ENCODE measurements at places on chromosomes 3 and 15.

GRCh38 chr15:58002338-58003126, 63.0 kb downstream of the ALDH1A2 start:
- DNase-seq: no peak

DNA sequence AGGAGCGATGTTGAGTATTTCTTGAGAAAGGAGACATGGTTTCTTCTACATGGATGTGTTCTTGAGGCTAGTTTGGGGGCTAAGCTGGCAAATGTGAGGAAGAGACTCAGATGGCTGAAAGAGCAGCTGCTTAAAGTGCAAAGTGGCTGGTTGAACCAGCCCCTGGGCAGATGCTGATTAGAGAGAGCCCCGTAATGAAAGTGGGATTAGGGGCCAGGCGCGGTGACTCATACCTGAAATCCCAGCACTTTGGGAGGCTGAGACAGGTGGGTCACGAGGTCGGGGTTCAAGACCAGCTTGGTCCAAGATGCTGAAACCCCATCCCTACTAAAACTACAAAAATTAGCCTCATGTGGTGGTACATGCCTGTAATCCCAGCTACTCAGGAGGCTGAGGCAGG, 75.0 kb upstream of the GCNT3 start:
- DNase-seq: no peak

GRCh38 chr3:14505803-14506500, 34.2 kb downstream of the GRIP2 start:
- DNase-seq: no peak

- no peak for DNase-seq
Measured at GRCh38 chr15:99703603-99704443, 29.4 kb downstream of the LYSMD4 start.

GRCh38 chr15:85406916-85407315, 26.5 kb downstream of the AKAP13 start:
- DNase-seq: no peak

DNA sequence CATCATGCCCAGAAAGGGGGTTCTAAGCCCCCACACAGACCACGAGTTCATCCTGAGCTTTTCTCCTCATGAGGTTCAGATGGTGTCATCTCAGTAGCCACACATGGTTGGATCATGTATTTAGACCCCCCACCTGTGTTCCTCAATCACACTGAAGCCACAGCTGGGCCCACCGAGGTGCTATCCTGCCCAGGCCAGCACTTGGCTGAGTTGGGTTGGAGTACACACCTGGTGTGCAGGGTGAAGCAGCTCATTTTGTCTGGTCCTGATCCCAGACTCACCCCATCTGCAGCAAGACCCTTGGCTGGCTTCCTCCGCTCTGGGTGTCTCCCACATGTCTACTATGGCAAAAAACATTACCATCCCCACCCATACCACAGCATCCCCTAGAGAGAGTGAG, 41.9 kb downstream of the ACAA1 start:
- no peak for DNase-seq

GRCh38 chr3:170350515-170351413, 6.8 kb upstream of the SKIL start:
- DNase-seq: no peak

DNA sequence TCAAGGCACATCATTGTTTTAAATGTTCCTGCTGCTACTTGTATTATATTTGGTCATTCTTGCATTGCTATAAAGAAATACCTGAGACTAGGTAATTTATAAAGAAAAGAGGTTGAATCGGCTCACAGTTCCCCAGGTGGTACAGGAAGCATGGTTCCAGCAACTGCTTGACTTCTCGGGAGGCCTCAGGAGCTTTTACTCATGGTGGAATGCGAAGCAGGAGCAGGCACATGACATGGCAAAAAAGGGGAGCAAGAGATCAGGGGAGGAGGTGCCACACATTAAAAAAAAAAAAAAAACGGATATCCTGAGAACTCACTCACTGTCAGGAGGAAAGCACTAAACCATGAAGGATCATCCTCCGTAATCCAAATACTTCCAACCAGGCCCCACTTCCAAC, 286.9 kb upstream of the PLSCR5 start:
- DNase-seq: no peak

- no peak for DNase-seq
Measured at GRCh38 chr3:139468399-139468798, 7.9 kb downstream of the RBP2 start.

GRCh38 chr15:87155771-87156170, 1076.1 kb downstream of the AGBL1 start:
- no peak for DNase-seq

DNA sequence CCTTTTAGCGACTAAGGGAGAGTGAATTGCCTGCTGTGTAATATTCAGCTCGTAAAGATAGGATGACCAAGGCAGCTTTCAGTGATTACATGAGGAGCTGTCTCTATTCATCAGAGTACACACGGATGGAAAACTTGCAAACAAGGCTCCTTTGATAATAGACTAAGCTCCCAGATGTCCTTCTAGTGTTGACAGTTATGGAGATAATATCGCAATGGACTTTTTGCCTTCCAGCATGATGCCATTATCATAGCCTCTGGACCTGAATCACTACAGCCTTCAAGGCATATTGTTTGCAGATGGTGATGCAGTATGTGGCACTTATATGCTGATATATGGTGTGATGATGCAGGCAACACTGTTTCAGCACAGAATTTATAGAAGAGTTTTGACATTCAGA, 93.9 kb downstream of the ECT2 start:
- DNase-seq: no peak

- no peak for DNase-seq
Measured at GRCh38 chr15:92670621-92671020, 15.0 kb upstream of the FAM174B start.

GRCh38 chr3:64276131-64276530, 50.9 kb upstream of the PRICKLE2 start:
- DNase-seq: no peak

DNA sequence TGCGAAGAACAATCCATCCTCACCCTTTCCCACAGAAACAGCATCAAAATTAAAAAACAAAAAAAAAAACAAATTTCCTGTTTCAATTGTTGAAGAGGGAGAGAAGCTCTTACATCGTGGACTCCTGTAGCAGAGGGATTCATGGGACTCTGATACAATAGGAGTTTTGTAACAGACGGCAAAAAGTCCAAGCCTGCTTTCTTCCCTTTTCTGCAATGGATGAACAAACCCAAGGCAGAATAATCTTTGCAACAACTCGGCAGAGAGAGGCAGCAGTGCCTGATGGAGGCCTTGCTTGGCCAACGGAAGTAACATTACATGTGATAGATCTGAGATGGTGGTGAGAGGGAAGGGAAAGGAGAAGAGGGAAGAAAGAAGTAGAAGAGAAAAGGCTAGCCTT, 26.9 kb downstream of the CCR4 start:
- DNase-seq: no peak

- no peak for DNase-seq
Measured at GRCh38 chr15:90243943-90244639, 5.3 kb upstream of the TTLL13 start.

DNA sequence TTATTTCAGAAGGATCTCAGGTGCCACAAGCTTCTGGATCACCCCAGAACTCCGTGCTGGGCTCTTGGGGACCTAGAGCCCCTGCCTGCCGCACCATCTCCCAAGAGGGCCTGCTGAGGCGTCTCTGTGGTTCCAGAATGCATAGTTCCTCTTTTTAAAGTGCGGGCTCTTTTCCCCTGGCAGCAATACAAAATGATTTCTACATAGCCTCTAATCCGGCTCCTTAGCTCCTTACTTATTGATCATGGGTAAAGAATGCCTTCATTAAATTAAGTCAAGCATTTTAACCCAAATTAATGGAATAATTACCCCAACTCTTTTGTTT, 121.9 kb downstream of the ATP10A start:
- DNase-seq: no peak

GRCh38 chr15:40358471-40359353, 693 bp downstream of the DISP2 start:
- no peak for DNase-seq

DNA sequence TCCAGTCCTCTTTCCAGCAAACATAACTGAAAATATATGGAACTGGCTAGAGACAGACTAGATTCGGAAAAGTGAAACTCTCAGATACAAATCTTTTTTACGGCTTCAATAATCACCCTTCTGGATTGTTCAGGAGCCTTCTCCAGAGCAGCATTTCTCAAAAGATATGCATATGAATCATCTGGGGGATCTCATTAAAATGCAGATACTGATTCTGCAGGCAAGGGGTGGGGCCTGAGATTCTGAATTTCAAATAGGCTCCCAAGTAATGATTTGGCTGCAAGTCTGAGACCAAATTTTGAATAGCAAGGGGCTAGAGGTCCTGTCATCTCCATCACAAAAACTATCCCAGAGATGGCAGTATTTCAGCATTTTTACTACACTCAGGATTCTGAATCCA, 165.4 kb downstream of the CTNNB1 start:
- DNase-seq: no peak

DNA sequence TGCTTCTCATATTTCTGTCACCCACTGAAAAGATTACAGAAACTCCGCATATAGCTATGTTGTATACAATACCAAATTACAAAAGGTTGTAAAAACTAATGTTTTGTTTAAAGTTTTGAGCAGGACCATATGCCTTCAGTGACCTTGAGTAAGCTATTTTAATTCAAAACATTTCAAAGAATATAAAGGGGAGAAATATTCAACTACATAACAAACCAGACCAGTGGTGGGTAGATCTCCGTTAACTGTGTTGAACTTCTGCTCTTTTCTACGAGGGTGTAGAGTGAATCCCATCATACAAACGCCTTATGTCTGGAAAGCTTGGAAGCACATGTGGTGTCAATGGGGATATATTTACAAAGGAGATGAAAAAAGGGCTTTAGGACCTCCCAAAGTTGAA, 68.4 kb upstream of the NR2F2 start:
- no peak for DNase-seq

DNA sequence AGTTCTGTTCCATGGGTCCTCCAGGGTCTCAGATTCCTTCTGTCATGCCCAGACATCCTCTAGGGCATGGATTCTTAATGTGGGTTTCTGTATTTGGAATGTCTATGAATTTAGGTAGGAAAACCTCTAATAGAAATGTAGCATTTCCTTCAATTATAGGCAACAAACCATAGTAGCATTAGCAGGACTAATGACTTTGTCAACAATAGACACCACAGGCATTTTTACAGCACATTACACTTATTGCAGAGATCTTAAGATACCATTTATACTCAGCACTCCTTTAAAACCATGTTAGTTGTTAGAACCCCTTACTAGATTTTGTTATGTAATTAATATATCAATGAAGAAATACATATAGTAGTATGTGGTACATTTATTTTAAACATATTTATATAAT, 77.8 kb upstream of the TBC1D5 start:
- no peak for DNase-seq

- no peak for DNase-seq
Measured at GRCh38 chr3:149771652-149772271, 19.5 kb upstream of the COMMD2 start.

DNA sequence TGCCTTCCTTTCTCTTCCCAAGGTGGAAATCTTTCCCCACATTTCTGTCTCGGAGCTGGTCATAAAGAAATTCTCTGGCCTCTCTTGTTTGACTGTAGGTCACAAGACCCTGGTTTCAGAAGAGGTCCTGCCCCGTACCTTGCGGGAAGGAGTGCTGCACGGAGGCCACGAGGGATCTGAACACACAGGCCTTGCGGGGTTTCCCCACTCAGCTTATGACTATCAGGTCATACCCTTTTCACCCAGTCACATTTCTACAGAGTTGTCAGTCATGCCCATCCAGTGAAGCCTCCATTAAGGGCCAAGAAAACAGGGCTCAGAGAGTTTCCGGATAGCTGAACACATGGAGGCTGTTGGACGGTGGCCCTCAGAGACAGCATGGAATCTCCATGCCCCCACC, 54.7 kb upstream of the ATP13A3 start:
- no peak for DNase-seq

- no peak for DNase-seq
Measured at GRCh38 chr3:101932326-101933068, 83.2 kb downstream of the NFKBIZ start.

DNA sequence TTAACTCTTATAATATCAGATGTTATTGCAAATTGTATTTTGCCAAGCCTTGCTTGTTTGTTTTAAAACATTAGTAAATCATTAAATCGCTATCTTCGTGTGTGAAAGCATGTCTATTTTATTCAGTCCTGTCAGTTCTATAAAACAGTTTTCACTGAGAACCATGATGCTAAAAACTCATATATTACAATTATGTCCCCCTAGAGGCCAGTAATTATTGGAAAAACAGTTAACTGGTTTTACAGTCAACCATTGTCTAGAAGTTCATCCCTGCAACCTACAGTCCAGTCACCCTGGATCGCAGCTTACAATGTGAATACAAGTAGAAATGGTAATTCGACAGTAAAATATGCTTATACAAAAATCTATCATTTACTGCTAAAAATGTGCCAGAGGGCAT, 311.5 kb upstream of the ROBO2 start:
- no peak for DNase-seq

- no peak for DNase-seq
Measured at GRCh38 chr3:171879472-171879871, 36.3 kb downstream of the TMEM212 start.

DNA sequence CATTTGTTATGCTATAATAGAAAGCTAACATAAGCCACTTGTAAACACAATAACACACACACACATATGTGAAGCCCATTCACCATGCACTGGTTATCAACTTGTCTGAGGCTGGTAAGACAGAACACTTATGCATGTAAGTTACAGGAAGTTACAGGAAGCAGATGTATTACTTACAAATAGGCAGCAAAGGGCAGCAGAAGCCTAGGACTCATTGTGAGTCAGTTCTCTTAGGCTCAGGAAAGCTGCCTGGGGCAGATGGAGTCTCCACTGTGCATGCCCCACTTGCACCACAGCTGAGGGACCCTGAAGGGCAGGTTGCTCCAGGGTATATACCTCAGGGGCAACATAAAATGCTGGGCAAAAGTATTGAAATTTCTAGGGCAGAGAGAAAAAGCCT, 748.8 kb upstream of the CCDC54 start:
- DNase-seq: no peak

GRCh38 chr3:126127904-126128303, 44.0 kb upstream of the SLC41A3 start:
- DNase-seq: no peak

GRCh38 chr3:128504533-128504915, 11.5 kb upstream of the GATA2 start:
- DNase-seq: no peak

GRCh38 chr15:88399021-88399685, 68.0 kb downstream of the MRPL46 start:
- no peak for DNase-seq

DNA sequence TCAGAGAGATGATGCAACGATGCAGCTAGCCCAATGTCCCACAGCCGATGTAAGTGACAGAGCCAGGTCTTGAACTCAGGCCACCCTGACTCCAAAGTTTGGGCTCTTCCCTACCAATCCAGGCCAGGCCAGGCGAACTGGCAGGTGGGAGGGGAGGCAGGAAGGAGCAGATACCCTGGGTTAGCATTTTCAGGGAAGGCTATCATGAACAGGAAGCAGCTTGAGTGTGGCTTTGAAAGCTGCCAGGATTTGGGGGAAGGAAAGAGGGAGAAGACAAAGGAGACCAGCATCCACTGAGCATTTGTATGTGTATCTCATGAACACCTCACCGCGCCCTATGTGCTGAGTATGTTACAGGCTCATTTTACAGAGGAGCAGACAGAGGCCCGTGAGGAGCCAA, 38.8 kb downstream of the LMCD1 start:
- no peak for DNase-seq
